ENCODE measurements at places on chromosomes 5 and 9.

DNA sequence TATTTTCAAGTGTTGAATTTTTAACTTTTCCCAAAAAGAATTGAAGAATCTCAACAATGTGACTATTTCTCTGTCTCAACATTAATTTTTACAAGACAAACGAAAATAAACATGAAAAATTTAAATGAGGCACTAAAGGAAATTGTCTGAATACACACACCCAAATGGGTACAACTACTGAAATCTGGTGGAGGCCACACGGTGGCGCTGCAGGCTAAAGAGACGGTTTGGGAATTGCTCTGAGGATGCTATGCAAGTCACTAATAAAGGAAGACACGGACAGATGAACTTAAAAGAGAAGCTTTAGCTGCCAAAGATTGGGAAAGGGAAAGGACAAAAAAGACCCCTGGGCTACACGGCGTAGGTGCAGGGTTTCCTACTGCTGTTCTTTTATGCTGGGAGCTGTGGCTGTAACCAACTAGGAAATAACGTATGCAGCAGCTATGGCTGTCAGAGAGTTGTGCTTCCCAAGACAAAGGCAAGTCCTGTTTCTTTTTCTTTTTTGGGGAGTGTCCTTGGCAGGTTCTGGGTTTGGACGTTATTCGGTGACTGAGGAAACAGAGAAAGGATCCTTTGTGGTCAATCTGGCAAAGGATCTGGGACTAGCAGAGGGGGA lies at the start of gene PCDHB10:
PCDHB10 (plus strand) TSS at position 244 of the 616 bp plus-strand sequence; CDS start at position 444, 200 bp downstream.
- no peak for DNase-seq

GRCh38 chr5:138159666-138160065 lies 18.8 kb downstream of the BRD8 start:
- no peak for DNase-seq

DNA sequence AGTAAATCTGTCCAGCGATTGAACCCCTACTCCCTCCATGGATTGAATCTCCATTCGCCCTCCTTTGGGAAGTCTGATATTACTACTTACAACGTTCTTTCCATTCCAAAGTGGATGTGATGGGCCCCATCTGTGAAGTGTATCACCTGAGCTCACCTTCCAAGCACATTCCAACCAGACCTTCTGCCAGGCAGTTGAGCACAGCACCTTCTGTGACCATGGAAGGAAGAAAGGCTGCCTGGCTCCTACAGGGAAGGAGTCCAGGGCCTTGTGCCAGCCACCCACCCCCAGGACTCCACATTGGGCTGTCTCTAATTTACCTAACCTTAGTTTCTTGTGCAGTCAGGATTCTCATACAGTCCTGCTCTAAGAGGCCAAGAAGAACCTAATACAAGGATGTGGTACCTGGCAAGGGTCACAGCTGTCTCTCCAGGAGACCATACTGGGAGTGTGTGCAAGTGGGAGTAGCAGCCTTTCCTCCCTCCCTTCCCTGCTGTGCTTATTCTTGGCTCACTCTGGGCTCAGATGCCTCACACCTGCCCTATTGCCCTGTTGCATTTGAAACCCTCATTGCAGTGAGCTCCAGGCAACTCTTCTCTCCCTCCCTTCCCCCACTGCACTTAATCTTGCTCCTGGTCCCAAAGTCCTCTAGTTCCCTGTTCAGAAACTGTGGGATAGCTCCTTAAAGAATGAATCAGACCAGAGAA lies 116.1 kb downstream of the NRG2 start:
- no peak for DNase-seq

GRCh38 chr5:129639331-129639730 lies 108.6 kb upstream of the MINAR2 start:
- DNase-seq, result no peak

DNA sequence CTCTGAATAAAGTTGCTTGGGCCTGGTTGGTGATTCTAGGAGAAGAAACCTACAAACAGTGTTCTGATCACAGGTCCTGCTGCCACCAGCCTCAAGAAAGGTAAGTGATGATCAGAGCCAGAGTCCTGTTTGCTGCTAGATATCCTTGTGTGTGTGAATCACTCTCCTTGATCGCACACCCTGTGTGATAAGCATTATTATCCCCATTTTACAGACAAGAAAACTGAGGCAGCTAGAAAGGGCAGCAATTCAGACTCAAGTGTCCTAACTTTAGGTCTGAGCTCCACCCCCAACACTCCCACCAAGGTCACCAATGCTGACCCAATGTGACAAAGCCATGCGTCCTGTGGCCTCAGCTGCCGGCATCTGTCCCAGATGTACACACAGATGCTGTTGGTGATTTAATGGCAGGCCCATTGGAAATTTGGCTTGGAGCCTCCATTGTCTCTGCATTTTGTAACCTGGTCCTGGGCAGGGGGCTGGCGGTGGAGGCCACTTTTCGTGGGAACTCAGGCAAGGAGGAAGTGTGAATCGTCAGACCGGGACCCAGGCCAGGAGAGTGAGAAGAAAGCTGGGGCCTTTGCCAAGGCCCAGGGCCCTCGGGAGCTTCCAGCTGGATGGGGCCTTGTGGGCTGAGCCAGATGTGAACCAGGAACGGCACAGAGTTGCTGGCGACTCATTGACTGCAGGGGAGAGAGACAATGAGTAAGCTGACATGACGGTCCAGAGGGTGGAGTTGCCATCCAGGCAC lies 29.8 kb upstream of the GGTA1 start:
- DNase-seq, result no peak

GRCh38 chr5:53792338-53792737 lies 231.9 kb downstream of the NDUFS4 start:
- no peak for DNase-seq

DNA sequence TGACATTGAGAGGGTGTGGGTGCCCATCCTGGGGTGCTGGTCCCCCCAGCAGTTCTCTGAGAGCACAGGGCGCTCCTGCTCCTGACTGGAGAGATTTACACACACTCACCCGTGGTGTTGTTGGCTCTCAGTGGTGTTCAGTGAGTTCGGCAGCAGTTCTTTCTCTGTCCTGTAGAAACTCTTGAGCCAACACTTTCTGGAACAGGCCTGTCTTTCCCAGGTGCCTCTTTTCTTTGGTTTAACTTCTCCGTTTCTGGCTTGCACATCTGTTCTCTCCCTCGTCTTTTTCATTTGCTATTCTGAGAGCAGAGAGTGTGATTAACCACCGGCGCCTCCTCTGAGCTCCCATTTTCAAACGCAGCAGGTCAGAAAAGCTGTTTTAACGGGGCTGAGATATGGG lies 284.5 kb downstream of the IRX2 start:
- DNase-seq, result no peak

GRCh38 chr5:44875661-44876605 lies 67.2 kb downstream of the MRPS30 start:
- no peak for DNase-seq

GRCh38 chr9:136799854-136800657 lies 3.9 kb downstream of the CCDC183 start:
- peak; percentile 91 for DNase-seq

GRCh38 chr9:76537150-76537646 lies 78.2 kb downstream of the GCNT1 start:
- DNase-seq, result no peak

DNA sequence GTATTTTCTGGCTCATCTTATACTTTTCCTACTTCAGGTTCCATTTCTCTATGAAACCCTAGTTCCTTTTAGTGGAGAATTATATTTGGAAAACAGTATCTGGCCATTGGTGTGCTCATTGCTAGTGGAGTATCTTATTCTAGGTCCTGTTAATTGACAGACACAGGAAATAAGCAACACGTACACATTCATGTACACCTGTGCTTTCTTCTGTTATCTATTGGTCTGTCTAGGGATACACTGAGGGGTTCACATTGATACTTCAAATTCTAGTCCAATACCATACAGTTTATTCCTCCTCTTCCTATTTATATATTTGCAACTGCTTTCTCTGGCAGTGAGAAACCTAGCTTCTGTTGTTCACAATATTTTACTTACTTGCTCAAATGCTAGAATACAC lies 110.2 kb downstream of the FER start:
- DNase-seq, result no peak

DNA sequence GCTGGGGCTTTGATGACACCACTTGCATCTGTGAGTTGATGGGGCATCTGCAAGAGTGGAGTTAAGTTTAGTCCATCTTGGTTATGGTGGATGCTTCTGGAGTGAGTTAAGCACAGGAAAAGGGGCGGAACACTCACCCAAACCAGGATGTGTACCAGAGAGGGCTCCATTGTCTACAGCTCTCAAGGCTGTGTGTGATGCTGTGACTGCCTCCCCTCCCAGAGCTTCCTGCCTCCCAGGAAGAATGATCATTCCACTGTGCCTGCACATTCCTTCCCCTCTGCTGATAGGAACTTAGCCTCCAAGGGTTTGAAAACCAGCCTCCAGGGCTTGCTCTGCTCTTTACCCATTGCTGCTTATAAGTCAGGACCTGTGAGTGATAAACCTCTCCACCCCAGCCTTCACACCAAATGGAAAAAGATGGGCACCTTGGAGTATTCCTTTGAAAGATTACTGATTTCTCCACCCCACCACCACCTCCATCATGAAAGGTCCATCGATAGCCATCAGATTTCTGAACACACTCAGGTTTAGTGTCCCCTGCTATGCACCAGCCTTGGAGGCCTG lies 160.1 kb upstream of the SPRY4 start:
- no peak for DNase-seq

DNA sequence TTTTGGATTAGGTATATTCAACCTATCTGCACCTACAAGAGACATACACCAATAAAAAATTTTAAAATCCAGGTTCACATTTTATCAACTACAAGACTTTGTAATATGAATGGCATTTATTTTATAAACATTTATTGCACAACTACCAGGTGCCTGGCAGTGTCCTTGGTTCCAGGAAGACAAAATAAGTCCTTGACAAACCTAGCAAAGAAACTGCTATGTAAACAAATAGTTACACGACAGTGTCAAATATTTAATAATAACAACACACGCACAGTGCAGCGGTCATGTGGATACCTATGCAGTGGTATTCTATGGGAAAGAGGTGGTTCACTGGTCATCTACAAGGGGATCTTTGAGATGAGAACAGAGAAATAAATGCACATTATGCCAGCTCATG lies 120.7 kb downstream of the MYO10 start:
- no peak for DNase-seq

DNA sequence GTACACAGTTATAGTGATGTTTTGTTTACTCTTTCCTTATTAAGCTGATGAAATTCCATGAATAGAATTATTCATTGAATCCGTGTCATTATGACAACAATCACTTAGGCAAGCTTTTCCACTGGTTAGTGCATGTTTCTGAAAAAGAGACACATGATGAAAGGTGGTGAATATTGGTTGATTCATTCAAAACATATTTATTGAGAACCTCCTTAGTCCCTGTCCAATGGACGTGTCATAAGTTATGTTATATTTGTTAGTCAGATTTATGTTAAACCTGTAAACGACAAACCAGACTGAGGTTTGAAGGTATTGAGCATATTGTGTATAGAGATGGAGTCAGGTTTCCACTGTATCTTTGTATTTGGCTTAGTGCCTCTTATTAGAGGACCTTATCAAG lies 1888.9 kb upstream of the CDH6 start:
- DNase-seq, result no peak
